ENCODE measurements at places on chromosomes 2 and 18.

GRCh38 chr18:35577045-35577848 is 4.3 kb upstream of the GALNT1 start:
- peaks cover 7% of the 10 kb centered on the region for H3K36me3 ChIP-seq
- no peak overlapping the region for H3K4me3 ChIP-seq
- H3K4me1 ChIP-seq = peaks cover 19% of the 10 kb centered on the region
- H3K27ac ChIP-seq = peak overlapping the region; percentile 73

DNA sequence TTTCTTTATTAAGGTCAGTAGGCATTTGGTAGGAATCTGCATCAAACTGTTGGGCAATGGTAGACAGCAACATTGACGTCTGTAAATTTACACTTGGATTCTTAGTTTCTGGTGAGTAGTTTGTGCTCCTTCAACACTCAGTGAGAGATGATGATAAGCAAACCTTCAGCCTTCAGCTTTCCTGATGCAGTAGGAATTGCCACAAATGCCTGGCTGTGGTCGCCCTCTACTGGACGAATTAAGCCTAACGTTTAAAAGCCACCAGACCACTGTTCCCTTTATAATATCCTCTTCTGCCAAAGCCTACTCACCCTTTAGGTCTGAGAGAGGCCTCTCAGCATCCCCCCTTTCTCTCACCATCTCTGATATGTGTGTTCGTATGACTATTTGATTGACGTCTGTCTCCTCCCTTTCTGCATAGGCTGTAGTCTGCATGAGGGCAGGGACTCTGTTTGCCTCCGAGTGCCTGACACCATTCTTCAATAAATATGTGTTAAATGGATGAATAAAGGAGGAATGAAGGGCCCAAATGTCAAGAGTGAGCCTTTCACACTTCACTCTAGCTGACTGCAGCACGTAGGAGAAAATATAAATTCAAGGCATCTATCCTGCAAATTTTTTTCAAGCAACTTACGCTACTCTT is 47.0 kb upstream of the PLEKHM3 start:
- no peaks in the 10 kb centered on the region for H3K36me3 ChIP-seq
- H3K27ac ChIP-seq = no peak overlapping the region
- no peak overlapping the region for H3K4me3 ChIP-seq
- H3K27me3 ChIP-seq = peaks cover 19% of the 10 kb centered on the region

DNA sequence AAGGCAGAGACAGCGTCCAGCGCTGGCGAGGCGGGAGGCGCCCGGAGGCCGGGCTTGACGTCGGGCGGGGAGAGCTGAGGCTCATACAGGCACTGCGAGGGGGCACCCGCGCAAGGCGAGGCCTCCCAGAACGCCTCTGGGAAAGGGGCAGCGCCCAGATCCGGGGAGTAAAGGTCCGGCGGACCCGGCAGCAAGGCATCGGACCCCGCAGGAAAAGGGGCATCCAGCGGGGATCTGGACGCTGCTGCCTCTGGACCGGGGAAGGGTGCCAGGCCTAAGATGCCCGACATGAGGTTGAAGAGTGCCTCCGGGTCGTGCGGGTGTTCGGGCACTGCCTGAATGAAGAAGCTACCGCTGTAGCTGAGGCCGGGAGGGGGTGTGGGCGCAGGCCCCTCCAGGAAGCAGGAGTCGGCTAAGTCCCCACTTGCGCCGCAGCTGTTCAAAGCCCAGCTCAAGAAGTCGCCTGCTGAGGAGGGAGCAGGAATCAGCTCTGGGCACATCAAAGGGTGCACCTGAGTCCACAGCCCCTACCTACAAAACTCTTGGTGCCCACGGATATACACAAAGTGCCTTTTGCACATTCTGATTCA is 937 bp downstream of the EGR4 start:
- peaks cover 8% of the 10 kb centered on the region for H3K4me1 ChIP-seq
- peaks cover 41% of the 10 kb centered on the region for H3K27me3 ChIP-seq
- DNase-seq = no peak
- H3K36me3 ChIP-seq = no peaks in the 10 kb centered on the region

GRCh38 chr2:84970210-84970867 is 622 bp upstream of the KCMF1 start:
- peaks cover 28% of the 10 kb centered on the region for H3K36me3 ChIP-seq
- H3K4me3 ChIP-seq = peak overlapping the region; percentile 97
- DNase-seq = peak; percentile 56
- H3K27me3 ChIP-seq = no peaks in the 10 kb centered on the region
- H3K27ac ChIP-seq = peak overlapping the region; percentile 99

DNA sequence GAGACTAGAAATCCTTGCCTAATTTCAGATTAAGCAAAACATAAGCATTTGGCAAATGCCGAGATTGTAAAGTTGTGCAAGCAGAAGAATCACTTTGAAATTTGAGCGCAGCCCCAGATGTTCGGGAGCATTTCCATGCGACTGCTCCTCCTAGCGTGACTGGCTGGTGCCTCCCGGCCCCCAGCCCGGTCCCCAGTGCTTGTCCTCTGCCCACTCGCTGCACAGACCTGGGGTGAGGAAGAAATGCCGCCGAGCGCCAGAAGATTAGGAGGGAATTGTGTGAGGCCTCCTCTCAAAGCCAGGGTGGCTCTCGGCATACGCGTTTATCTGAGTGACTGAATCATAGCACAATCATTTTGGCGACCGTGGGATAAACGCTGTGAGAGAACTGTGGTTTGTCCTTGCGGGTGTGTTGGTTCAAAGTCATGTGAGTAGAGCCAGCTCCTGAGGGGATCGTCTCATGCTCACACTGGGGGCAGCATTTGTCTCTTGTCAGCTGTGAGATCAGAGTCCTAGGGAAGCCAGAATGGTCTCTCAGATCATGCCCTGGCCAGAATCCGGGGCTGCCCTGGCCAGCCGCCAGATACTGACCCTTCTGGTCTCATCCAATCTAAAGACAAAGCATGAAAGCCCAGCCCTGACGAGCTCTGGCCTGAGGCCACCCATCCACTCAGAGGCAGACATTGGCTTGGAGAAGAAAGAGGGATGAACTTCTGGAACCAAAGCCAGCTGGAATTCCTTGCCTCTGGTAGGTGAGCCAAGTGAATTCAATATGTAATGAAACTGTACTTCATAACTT is 189.3 kb downstream of the SH3RF3 start:
- no peaks in the 10 kb centered on the region for H3K36me3 ChIP-seq
- no peak for DNase-seq
- H3K27ac ChIP-seq = no peak overlapping the region
- H3K27me3 ChIP-seq = no peaks in the 10 kb centered on the region
- H3K4me1 ChIP-seq = peaks cover 4% of the 10 kb centered on the region
- no peak overlapping the region for H3K4me3 ChIP-seq

DNA sequence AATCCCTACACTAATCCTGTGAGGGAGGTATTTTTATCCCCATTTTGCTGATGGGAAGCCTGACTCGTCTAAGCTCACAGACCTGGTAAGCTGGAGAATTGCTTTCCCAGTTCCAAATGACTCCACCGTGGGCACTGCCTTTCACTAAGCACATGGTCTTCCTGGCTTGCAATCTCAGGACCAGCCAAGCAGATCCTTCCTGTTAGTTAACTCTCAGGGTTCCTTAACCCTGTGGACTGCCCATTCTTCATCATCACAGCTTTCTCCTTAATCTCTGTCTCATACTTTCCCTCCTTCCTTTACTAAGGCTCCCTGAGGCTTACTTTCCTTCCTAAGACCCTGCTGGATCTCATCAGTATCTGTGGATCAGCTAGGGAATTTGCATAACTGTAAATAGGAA is 122.2 kb upstream of the ZEB2 start:
- no peak overlapping the region for H3K4me3 ChIP-seq
- no peaks in the 10 kb centered on the region for H3K27me3 ChIP-seq
- no peak overlapping the region for H3K27ac ChIP-seq
- peaks cover 6% of the 10 kb centered on the region for H3K36me3 ChIP-seq

GRCh38 chr18:78992041-78993011 is 12.7 kb downstream of the SALL3 start:
- H3K4me3 ChIP-seq = no peak overlapping the region
- no peak overlapping the region for H3K27ac ChIP-seq
- peaks cover 10% of the 10 kb centered on the region for H3K27me3 ChIP-seq
- DNase-seq = no peak
- peaks cover 2% of the 10 kb centered on the region for H3K36me3 ChIP-seq

- no peaks in the 10 kb centered on the region for H3K36me3 ChIP-seq
- H3K27ac ChIP-seq = no peak within 1 kb of the TSS
- H3K4me1 ChIP-seq = peaks cover 16% of the 10 kb centered on the region
- H3K4me3 ChIP-seq = peak within 1 kb of the TSS; percentile 78
- H3K27me3 ChIP-seq = peaks cover 15% of the 10 kb centered on the region
Measured at GRCh38 chr2:130728549-130729316, at the start of gene GPR148. Gene GPR148 (plus strand): TSS chr2:130729070. CDS start chr2:130729152, 82 bp downstream.

GRCh38 chr18:62663731-62664336 is 51.5 kb upstream of the PHLPP1 start:
- H3K4me3 ChIP-seq = no peak overlapping the region
- H3K36me3 ChIP-seq = no peaks in the 10 kb centered on the region
- DNase-seq = peak; percentile 5
- H3K27me3 ChIP-seq = no peaks in the 10 kb centered on the region
- H3K27ac ChIP-seq = no peak overlapping the region

- no peak for DNase-seq
- H3K27ac ChIP-seq = no peak overlapping the region
- H3K36me3 ChIP-seq = no peaks in the 10 kb centered on the region
- H3K4me3 ChIP-seq = no peak overlapping the region
- peaks cover 6% of the 10 kb centered on the region for H3K27me3 ChIP-seq
Measured at GRCh38 chr2:180675170-180675569, 305.2 kb upstream of the UBE2E3 start.

- peak; percentile 75 for DNase-seq
- H3K36me3 ChIP-seq = peaks cover 21% of the 10 kb centered on the region
- no peaks in the 10 kb centered on the region for H3K27me3 ChIP-seq
- H3K4me3 ChIP-seq = no peak overlapping the region
- H3K27ac ChIP-seq = no peak overlapping the region
Measured at GRCh38 chr18:35592298-35592697, 10.8 kb downstream of the GALNT1 start.

GRCh38 chr18:68564961-68565360 is 149.9 kb downstream of the TMX3 start:
- no peaks in the 10 kb centered on the region for H3K36me3 ChIP-seq
- H3K4me3 ChIP-seq = no peak overlapping the region
- DNase-seq = no peak
- peaks cover 3% of the 10 kb centered on the region for H3K27me3 ChIP-seq

GRCh38 chr2:51158251-51158650 is 126.3 kb upstream of the NRXN1 start:
- H3K27me3 ChIP-seq = no peaks in the 10 kb centered on the region
- no peaks in the 10 kb centered on the region for H3K36me3 ChIP-seq
- H3K27ac ChIP-seq = no peak overlapping the region
- no peak for DNase-seq
- no peaks in the 10 kb centered on the region for H3K4me1 ChIP-seq

- H3K27me3 ChIP-seq = no peaks in the 10 kb centered on the region
- H3K36me3 ChIP-seq = peaks cover 13% of the 10 kb centered on the region
- H3K27ac ChIP-seq = peak overlapping the region; percentile 96
- H3K4me1 ChIP-seq = peaks cover 34% of the 10 kb centered on the region
- peak overlapping the region; percentile 47 for H3K4me3 ChIP-seq
- no peak for DNase-seq
Measured at GRCh38 chr2:64840426-64840881, 148.7 kb upstream of the SLC1A4 start.

GRCh38 chr2:129713337-129713736 is 266.1 kb upstream of the RAB6C start:
- DNase-seq = no peak
- no peak overlapping the region for H3K27ac ChIP-seq
- no peaks in the 10 kb centered on the region for H3K4me1 ChIP-seq

DNA sequence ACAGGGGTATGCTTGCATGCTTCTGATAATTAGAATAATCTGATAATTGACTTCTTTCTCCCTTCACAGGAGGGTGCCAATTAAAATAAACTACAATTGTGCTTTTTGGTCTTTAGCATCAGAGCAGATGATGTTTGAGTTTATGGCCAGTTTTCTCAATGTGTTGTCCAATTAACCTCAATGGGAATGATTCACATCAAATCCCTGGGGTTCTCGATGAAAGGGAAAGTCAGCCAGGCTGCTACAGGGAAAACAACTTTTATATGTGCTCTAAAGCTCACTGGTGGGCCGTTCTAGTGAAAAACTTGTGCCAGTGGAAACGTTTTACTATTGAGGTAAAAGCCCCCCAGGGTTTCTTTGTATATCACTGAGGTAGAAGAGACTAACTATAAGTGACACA is 887.3 kb upstream of the CRIM1 start:
- no peaks in the 10 kb centered on the region for H3K27me3 ChIP-seq
- H3K27ac ChIP-seq = no peak overlapping the region
- H3K36me3 ChIP-seq = no peaks in the 10 kb centered on the region
- no peaks in the 10 kb centered on the region for H3K4me1 ChIP-seq

DNA sequence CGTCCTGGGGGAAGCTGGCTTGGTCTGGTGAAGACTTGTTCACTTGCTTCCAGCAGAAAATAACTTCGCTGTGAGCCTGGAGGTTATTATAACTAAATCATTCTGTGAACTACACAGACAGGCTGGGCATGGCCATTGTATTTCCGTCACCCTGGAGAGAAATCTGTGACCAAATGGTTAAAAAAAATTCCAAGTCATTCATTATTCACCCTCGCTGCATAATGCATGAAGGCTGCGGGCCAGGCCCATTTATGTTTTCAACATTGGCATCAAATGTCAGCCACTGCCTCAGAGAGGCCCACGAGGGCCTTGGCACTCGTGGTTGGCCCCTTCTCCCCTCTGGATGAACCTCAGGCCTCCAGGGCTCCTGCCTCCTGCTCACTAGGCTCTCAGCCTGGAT is 57.7 kb downstream of the RRM2 start:
- H3K36me3 ChIP-seq = no peaks in the 10 kb centered on the region
- H3K4me3 ChIP-seq = no peak overlapping the region
- no peak for DNase-seq
- no peaks in the 10 kb centered on the region for H3K4me1 ChIP-seq
- H3K27me3 ChIP-seq = no peaks in the 10 kb centered on the region

DNA sequence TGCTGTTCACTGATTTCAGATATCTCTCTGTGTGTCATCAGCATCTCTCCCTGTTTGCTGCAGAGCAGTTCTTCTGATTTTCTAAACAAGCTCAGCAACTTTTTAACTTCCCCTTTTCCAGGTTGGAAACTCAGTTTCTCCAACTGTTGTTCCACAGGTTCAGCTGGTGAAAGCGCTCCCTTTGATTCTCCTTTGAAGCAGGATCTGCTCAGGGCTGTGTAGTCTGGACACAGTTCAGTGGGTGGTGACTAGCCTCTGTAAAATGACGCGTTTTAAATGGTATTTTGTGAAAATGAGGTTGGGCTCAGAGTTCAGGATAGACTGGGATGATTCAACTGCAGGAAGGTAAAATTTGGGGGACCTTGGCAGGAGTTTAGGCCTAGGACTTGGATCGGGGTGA is 106.3 kb downstream of the TRIM43 start:
- H3K27me3 ChIP-seq = peaks cover 29% of the 10 kb centered on the region
- no peaks in the 10 kb centered on the region for H3K4me1 ChIP-seq
- DNase-seq = no peak
- H3K4me3 ChIP-seq = no peak overlapping the region
- no peaks in the 10 kb centered on the region for H3K36me3 ChIP-seq

- H3K36me3 ChIP-seq = no peaks in the 10 kb centered on the region
- no peak overlapping the region for H3K4me3 ChIP-seq
- no peaks in the 10 kb centered on the region for H3K27me3 ChIP-seq
- no peak for DNase-seq
- H3K4me1 ChIP-seq = no peaks in the 10 kb centered on the region
Measured at GRCh38 chr2:220569112-220569897, 941.9 kb downstream of the SLC4A3 start.

- H3K4me1 ChIP-seq = peaks cover 7% of the 10 kb centered on the region
- no peak for DNase-seq
- H3K27me3 ChIP-seq = no peaks in the 10 kb centered on the region
- no peak overlapping the region for H3K27ac ChIP-seq
- H3K4me3 ChIP-seq = no peak overlapping the region
- H3K36me3 ChIP-seq = no peaks in the 10 kb centered on the region
Measured at GRCh38 chr2:196435189-196435588, 204.3 kb upstream of the CCDC150 start.

- H3K36me3 ChIP-seq = no peaks in the 10 kb centered on the region
- no peaks in the 10 kb centered on the region for H3K4me1 ChIP-seq
- H3K4me3 ChIP-seq = no peak overlapping the region
Measured at GRCh38 chr2:103138123-103138901, 376.5 kb downstream of the TMEM182 start.

All from stimulated activated naive B cell treated with anti-CD40 and anti-IgM and Interleukin-4, amounts not matched to agents 10 μg/mL and 1 μg/mL and 100 μg/mL, for 72 hours (primary cell).